NCI-H510A treated with DMSO at 0.1 percent for 48 hours (cell line): ENCODE measurements at places on chromosomes 2 and 18.
A peak's percentile ranks its signal among the peaks of the same experiment; 100 is the strongest.

- peak; percentile 68 for DNase-seq
These were observed 32.8 kb downstream of the FAM124B start for GRCh38 chr2:224369028-224369632.

- DNase-seq = no peak
These were observed 188.9 kb downstream of the LDLRAD4 start for GRCh38 chr18:13407484-13407883.

- DNase-seq = no peak
These were observed 807.5 kb downstream of the MBD2 start for GRCh38 chr18:53417003-53417402.

- no peak for DNase-seq
These were observed 55.9 kb upstream of the TFCP2L1 start for GRCh38 chr2:121340926-121341325.

DNA sequence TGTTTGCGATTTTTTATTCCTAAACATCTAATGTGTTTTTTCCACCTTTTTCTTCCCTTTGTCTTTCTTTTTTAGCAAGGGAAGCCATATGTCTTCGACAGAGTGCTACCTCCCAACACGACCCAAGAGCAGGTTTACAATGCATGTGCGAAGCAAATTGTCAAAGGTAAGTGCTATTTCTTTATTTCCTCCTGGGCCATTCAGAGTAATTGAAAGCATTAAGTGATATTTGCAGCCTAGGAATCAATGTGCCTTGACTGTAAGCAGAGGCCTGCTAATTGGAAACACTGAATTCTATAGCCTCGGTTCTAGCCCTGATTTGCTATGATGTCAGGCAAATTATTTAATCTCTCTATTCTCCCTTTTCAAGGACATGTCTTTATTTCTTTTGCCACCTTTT, 47.0 kb downstream of the KIF5C start:
- DNase-seq = no peak

DNA sequence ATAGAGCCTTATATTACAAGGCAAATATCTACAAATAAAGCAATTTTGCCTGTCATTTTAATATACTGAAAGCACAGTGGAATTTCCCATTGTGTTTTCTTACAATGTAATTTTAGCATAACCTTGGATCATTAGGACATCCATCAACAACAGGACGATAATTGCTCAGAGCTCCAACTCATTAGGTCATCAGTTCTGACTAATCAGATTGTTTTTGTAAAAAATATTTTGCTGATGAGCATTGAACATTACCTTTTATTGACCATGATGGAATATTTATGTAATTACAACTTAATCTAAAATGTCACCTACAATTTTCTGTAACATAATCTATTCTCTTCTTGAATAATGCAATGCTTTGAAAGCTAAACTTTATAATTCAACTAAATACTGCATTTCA, 215.3 kb upstream of the DSEL start:
- no peak for DNase-seq

DNA sequence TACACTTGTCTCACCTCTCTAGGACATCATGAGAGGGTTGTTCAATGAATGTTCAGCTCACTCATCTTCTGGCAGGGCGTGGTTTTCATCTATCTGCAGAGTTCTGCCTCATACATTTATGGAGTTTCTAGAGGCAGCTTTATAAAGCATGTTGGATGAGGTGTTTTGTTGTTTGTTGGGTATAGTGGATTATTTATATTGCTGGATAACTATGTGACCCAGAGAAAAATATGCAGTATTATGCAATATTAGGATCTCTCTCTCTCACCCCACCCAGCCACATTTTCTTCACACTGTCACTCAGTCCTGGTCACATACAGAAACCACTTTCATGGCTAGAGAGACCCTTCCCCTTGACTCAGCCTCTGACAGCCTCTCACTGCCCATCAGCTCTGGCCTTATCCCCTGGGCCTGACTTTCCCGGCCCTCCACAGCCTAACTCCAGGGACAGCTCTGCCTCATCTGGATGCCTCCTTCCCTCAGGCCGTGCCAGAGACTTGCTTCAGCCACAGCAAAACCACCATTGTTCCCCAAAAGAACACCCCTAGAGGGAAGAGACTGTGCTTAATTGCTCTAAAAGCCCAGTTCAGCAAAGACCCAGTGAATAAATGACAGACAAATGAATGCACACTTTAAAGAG, 260.3 kb downstream of the MYCN start:
- DNase-seq = no peak

DNA sequence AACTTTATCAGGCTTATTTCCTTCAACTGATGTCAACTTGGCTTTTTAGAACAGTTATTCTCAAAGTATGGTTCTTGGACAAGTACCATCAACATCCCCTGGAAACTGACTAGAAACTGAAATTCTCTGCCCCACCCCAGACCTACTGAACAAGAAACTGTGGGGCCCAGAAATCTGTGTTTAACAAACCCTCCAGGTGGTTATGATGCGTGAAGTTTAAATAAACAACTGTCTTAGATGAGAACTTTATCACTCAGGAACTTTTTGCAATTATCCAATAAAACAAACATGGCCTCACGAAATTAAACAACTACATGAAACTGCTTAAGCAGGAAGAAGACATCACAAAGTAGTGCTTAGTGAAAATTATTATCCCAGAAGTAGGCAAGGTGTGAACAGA, 4.4 kb downstream of the HIBCH start:
- DNase-seq = peak; percentile 74

GRCh38 chr2:50594233-50594632, 437.7 kb downstream of the NRXN1 start:
- no peak for DNase-seq

DNA sequence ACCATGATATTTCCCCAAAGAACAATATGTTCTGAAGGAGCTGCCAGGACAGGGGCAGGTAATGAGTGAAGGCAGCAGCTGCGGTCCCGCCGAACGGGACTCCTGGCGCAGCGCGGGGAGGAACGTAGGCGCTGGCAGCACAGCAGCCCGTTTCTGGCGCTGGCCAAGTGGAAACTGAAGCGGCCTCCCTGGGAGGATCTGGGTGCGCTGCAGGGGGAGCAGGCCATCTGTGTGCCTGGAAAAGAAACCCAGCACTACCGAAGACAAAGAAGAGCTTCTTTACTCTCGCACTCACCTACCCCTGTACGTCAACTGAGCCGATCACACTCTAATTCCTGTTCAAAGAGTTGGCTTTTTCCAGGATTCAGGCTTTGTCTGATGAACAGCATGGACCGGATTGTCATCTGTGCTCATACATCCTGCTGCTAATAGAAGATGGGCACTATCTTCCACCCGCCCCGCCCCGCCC, 11.8 kb downstream of the G6PC2 start:
- DNase-seq = peak; percentile 58

DNA sequence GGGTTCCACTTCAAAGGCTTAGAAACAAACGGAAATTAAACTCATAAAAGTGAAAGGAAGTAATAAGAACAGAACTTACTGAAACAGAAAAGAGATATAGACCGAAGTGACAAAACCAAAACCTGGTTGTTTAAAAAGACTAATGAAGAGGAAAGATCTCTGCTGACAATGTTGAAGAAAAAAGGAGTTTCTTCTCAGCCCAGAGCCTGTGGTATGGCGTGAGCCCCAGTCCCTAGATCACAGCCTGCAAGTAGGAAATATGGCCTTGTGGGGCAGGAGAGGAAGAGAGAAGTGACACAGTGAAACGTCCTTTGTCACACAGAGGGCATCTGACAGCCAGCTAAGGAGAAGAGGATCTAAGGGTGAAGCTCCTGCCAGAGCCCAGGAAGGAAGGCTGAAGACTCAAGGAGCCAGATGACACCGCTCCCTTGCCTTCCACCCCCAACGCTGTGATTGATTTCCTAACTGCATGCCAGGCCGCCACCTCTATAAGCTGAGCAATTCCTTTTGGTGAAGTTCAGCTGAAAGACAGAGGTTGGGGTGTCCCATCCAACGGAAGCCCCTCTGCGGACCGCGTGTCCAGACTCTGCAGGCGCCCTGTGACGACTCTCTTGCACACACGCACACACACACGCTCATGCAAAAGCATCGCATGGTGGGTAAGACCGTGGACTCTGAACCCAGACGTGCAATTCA, 141.1 kb downstream of the HDAC4 start:
- DNase-seq = no peak

GRCh38 chr2:196703695-196704094, 64.2 kb downstream of the CCDC150 start:
- DNase-seq = no peak

DNA sequence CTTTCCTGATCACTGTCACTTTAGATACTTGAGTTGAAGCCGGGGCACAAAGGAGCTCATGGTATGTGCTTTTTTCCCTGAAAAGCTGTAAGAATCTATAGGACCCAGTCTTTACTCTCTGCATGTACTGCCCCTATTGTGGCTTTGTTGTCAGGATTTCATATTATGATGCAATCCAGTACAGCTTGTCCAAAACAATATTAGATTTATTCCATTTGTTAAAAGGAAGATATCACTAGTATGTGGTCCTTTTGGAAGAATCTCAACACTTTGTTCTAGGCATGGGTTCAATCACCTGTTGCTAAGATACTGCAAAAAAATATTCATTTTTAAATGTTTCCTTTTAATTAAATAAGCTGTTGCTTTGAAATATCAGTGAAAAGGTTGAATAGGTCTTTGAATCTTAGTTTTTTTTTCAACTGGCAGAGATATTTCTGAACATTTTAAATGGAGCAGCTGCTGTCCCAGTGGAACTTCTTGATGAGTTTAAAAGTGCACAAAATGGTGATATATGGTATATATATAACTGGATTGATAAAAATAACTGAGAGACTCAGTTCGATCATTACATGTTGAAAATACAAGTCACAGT, 256.6 kb upstream of the NT5C1B start:
- no peak for DNase-seq

DNA sequence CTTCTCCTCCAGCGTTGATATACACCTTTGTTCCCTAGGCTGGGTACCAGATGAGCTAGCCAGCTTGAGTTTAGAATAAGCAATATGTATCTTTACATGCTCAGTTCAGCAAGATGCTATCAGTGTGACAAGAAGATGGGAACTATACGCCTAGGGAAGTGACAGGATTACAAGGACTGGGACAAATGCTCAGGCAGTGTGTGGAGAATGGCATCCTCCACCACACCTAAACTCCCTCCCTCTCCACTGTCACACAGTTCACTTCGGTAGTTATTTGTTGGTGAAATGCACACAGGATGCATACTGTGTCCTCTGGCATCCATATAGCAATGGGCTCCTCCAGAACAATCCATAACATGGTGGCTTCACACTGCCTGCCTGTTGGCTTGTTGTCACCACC, 7.7 kb downstream of the STAT1 start:
- DNase-seq = no peak

- DNase-seq = peak; percentile 50
These were observed 21.6 kb downstream of the EPAS1 start for GRCh38 chr2:46318579-46319460.

- no peak for DNase-seq
These were observed 746.3 kb upstream of the CHAC2 start for GRCh38 chr2:53021292-53021691.

DNA sequence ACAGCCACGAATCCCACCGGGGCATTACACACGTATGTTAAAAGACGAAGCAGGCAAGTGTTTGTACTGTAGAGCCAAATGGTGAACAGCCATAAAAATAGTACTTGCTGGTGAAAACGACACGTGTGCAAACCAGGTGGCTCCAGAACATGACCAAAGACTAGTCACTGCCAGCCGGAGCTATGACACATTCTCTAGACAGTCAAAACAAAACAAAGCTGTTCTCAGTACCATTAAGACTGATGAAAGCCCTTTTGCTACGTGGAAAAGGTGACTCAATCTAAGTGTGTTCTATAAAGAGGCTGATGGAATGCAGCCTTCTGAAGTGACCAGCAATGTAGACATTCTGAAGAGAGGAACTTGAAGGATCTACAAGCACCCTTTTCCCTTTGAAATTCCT, 367.7 kb upstream of the NETO1 start:
- DNase-seq = no peak

- DNase-seq = no peak
These were observed 176.3 kb downstream of the ANAPC1 start for GRCh38 chr2:111707700-111708099.

- no peak for DNase-seq
These were observed 4.3 kb upstream of the SNTG2 start for GRCh38 chr2:946073-946948.

GRCh38 chr2:37361994-37362698, 17.7 kb downstream of the QPCT start:
- DNase-seq = peak; percentile 53

- DNase-seq = no peak
These were observed 248.5 kb downstream of the ZNF516 start for GRCh38 chr18:76246590-76246989.

GRCh38 chr18:47191961-47192360, 15.8 kb upstream of the IER3IP1 start:
- DNase-seq = no peak

GRCh38 chr2:28393114-28393836, 617 bp downstream of the FOSL2 start:
- peak; percentile 24 for DNase-seq

DNA sequence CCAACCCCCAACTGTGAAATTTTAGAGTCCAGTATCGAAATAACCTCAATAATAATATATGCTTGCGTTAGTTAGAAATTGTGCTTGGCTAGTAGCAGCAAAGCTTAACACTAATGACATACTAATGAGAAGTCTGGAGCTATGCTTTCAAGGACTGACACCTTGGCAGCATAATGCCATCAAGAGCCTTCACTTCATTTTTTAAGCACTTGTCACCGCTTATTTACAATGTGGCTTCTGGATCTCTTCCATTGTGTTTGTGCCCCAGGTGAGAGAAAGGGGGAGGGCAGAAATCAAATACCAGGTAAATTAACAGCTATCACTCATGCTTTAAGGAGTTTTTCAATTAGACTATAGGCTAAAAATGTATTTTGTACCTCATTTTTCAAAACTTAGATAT, 101.5 kb downstream of the CDH7 start:
- DNase-seq = peak; percentile 77

- no peak for DNase-seq
These were observed 22.0 kb downstream of the FHL2 start for GRCh38 chr2:105376789-105377240.

GRCh38 chr2:148887350-148888002, 12.4 kb downstream of the KIF5C start:
- DNase-seq = no peak

GRCh38 chr2:149860276-149860921, 272.8 kb upstream of the MMADHC start:
- DNase-seq = no peak

DNA sequence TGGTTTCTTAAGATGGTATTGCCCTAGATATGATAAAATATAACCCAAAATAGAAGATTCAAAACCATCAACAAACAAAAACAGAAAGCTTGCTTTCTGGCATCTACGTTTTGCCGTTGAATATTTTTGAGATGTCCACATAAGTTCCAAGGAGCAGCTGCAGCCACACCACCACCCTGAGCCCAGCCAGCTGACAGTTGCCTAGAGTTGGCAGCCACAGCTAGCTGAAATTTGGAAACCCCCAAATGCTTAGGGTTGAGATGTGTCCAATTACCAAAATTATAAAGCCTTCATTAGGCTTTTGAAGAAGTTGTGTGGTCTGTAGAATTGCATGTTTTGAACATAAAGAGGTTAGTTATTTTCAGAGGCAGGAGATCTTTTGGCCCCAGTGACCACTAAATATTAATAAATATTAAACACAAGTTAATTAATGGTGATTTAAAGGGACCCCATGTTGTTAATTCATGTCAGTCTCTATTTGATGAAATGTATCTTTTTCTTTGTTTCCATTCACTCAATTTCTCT, 118.1 kb upstream of the DTNA start:
- no peak for DNase-seq

GRCh38 chr2:60554646-60555065, 1.2 kb upstream of the BCL11A start:
- peak; percentile 61 for DNase-seq
